ENCODE measurements at places on chromosomes 2 and 18.

GRCh38 chr18:22170421-22171257 lies 1.2 kb downstream of the GATA6 start:
- DNase-seq: peak; percentile 83

GRCh38 chr2:8850845-8851487 lies 13.6 kb upstream of the KIDINS220 start:
- no peak for DNase-seq

- no peak for DNase-seq
These were observed 136.5 kb upstream of the RND3 start for GRCh38 chr2:150624001-150624401.

- no peak for DNase-seq
These were observed 101.4 kb downstream of the HDAC4 start for GRCh38 chr2:239299218-239299939.

GRCh38 chr2:132797556-132797955 lies 127.6 kb upstream of the LYPD1 start:
- DNase-seq: peak; percentile 8

DNA sequence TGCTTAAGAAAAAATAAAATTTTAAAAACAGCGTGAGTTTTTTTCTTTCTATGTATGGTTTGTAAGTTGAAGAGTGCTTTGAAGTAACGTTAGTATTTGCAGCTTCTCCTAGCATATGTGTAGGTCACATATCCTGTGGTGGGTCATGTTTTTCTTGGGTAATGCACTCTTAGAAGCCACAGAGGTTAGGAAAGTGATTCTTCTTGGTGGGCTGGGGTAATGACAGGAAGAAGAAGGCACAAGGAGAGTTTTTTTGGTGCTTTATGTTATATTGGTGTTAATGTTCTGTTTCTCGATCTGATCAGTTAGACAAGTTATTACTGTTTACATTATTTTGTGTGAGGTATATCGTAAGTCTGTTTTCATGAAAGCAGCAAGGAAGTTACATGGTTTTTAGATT lies 109.0 kb downstream of the ICA1L start:
- DNase-seq: peak; percentile 28

GRCh38 chr2:69946351-69947324 lies 14.8 kb downstream of the ASPRV1 start:
- peak; percentile 65 for DNase-seq

- DNase-seq: peak; percentile 84
These were observed 143.5 kb downstream of the PKP4 start for GRCh38 chr2:158600155-158600802.

- DNase-seq: no peak
These were observed 163.6 kb upstream of the RBMS1 start for GRCh38 chr2:160657196-160657595.

- DNase-seq: peak; percentile 66
These were observed 1.1 kb downstream of the HK2 start for GRCh38 chr2:74834792-74835755.

DNA sequence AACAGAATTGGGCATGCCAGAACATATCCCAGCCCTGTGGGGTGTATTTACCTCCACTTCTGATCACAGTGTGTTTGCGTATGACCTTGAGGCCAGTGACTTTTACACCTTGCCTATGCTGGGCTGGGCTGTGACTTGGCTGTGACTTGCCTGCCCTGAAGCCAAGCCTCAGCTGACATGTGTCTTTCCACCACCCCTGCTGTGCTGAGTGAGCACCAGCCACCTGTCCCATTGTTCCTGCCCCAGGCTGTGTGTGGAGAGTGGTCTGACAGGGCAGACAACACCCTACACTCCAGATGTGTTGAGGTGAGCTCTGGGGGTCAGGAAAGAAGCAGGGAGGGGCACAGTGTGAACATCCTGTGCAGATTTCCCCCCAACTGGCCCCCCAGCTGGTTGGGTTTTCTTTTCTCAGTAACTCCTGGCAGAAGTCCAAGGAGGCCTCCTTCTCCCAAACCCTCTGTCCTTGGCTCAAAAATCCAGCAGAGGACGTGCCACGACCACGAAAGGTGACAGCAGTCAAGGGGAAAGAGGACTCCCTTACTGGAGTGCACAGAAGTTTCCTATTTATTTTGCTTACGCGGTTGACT lies 5.1 kb upstream of the STEAP3 start:
- DNase-seq: peak; percentile 79

GRCh38 chr2:134074619-134075018 lies 179.3 kb upstream of the MGAT5 start:
- no peak for DNase-seq

- no peak for DNase-seq
These were observed 29.2 kb upstream of the DLX2 start for GRCh38 chr2:172131713-172132555.

DNA sequence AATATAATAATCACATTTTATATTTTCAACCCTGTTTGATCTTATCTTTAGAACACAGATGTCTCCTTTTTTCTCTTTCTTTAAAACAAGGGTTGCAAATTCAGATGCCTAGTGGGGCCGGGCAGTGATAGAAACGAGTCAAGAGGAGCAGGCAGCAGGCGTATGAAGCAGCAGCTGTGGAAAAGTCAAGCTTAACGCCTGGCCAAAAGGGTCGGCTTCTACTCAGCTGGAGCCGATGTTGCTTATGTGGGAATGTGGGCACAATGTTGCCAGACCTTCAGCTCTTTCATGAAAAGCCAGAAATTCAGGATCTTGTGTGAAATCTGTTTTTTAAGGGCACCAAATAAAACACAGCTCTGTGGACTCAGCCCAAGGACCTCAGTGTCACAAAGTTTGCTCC lies 642.7 kb downstream of the ARHGAP15 start:
- DNase-seq: no peak

GRCh38 chr2:73008766-73009135 lies 62.8 kb downstream of the SFXN5 start:
- DNase-seq: no peak
